Glomerular endothelial cell (primary cell): ENCODE measurements at places on chromosomes 4 and X. TPM values are rescaled to one million over a fixed set of nuclear protein-coding genes. Genes with fewer than 3 reads are reported as not detected.
A peak's percentile ranks its signal among the peaks of the same experiment; 100 is the strongest.

- DNase-seq: no peak
Observed at GRCh38 chr4:81039351-81039972, 9.0 kb downstream of the BMP3 start.

- no peak for DNase-seq
Observed at GRCh38 chr4:7166237-7166636, 26.1 kb upstream of the SORCS2 start.

DNA sequence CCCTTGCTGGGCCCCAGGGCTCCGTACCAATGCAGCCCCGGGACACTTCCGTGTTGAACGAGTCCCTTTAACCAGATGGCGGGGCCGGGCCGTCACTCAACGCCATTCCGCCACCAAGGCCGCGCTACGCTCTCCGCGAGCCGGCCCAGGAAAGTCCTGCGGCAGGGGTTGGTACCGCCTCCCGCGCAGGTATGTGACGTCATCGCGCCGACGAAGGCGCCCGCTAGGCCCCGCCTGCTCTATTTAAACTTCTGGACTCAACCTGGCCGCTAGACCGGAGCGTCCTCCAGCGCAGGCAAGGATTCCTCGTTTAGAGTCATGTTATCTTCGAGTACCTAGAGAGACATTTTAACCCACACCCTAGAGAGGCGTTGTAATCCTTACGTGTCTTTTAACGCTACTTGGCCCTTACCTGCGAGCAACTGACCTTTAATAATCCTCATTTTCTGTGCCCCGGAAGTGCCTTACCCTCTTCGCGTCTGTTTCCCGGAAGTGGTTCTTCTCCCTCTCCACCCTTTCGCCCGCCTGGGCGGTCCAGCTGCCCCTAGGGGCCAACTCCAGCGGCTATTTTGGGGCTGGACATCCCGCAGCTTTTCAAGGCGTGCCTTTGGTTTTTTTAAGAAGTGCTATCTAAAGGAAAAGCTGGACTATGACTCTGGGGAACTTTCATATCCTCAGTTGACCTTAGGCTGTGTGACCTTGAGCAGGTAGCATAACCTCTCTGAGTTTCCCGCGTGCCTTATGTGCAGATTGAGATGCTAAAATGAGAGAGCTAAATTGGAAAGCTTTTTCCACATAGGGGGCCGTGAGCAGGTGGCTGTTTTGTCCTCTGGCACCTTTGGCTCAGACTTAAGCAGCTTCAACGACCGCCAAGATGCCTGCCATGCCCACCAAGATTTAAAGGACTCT lies at the start of gene PNPLA4:
TSS of gene PNPLA4 (minus strand) at position 155 of the 909 bp plus-strand sequence. CDS start 1,294 bp downstream, outside the sequence.
- no peak for DNase-seq

GRCh38 chrX:118187100-118187499 lies 70.5 kb upstream of the KLHL13 start:
- DNase-seq: no peak

- DNase-seq: no peak
Observed at GRCh38 chr4:41542526-41543275, 4.7 kb downstream of the LIMCH1 start.

DNA sequence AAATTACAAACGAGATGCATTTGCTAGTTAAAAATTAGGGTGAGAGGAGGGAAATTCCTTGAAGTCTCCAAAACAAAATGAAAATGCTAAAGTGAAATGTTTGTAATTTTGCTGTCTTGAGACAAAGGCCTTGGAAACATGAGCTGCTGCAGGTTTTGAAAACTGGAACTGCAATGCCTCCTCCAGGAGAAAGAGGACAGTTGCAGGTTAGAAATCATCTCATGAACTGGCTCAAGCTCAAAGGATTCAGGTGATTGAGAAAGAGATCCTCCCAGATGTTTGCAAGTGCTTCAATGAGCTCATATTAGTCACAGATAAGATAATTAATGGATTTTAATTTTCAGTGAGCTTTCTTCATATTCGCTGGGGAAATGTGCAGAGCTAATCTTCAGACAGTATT lies 32.4 kb downstream of the SMPX start:
- no peak for DNase-seq

GRCh38 chr4:102114118-102114630 lies 231.1 kb downstream of the SLC39A8 start:
- DNase-seq: no peak

- no peak for DNase-seq
Observed at GRCh38 chr4:153137677-153138630, 66.3 kb upstream of the TRIM2 start.

- no peak for DNase-seq
Observed at GRCh38 chr4:89992744-89993143, 98.1 kb downstream of the MMRN1 start.

- DNase-seq: no peak
Observed at GRCh38 chr4:88008743-88009171, 1.3 kb downstream of the PKD2 start.

DNA sequence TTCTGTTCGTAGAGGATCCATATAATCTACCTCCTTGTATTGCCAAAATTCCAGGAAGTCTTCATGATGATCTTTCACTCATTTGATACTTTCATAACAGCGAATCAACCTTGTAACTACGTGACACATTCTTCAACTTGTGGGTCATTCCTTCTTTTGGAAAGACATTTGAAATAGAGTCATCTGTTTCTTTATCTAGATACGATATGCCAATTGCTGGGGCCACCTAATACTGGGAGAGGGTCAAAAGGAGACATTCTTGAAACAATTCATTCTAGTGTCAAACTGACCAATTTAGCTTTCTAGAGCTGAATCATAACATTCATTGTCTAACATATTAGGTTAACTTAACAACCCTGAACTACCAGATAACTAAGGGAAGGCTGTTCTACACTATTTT lies 62.9 kb upstream of the SMAD1 start:
- no peak for DNase-seq

GRCh38 chr4:108917255-108917654 lies 154.4 kb upstream of the ETNPPL start:
- DNase-seq: no peak

DNA sequence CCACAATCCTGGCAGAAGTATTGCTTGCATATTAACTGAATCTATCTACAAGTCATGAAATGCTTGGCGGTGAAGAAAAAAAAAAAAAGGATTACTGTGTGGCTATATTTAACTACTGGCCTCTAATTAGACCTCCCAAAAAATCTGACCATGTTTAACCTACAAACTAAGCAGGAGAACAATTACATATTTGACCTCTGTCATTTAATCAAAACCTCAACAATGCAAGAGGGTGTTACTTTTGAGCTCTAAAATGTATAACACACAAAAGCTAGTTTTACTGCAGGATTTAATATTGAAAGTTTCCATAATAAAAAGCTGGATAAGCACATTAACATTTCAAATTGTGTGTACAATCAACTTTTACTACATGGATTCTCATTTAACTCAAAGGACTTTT lies 1.5 kb downstream of the ITM2A start:
- no peak for DNase-seq

GRCh38 chrX:106201502-106202178 lies 33.5 kb downstream of the PWWP3B start:
- DNase-seq: no peak

GRCh38 chrX:153533091-153533490 lies 15.6 kb downstream of the ATP2B3 start:
- DNase-seq: no peak

GRCh38 chrX:11137543-11138139 lies 26.5 kb downstream of the HCCS start:
- peak; percentile 27 for DNase-seq

IDH3G gene
- 94.4 and 102 TPM in 2 replicates for total RNA-seq

DUSP9 gene
- 0.76 TPM in 1 of 2 replicates, not detected in the other for total RNA-seq

MEPE gene
- not detected in 2 replicates for total RNA-seq

PSAPL1 gene
- total RNA-seq: not detected in 2 replicates

S100G gene
- not detected in 2 replicates for total RNA-seq

TCP11X1 gene
- not detected in 2 replicates for total RNA-seq
